ENCODE measurements at places on chromosomes 2 and 18.

GRCh38 chr2:26590980-26591618 lies 50.1 kb downstream of the CIB4 start:
- DNase-seq = no peak

- peak; percentile 88 for DNase-seq
Observed at GRCh38 chr2:36530178-36530982, 67.6 kb downstream of the FEZ2 start.

DNA sequence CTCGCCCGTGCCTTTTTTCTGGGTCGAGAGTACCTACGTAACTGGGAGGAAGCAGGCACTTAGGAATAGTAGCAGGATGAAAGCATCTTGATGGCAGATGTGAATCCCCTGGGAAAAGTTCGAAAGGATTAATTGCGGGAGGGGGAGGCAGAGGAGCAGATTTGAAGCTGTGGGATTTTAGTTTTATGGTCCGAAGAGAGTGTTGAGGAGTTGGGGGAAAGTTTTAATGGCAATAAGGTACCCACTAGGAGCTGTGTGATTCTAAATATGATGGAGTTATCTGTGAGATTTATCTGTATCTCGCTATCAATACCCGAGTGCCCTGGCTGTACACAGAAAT lies 1.1 kb downstream of the AGFG1 start:
- no peak for DNase-seq

DNA sequence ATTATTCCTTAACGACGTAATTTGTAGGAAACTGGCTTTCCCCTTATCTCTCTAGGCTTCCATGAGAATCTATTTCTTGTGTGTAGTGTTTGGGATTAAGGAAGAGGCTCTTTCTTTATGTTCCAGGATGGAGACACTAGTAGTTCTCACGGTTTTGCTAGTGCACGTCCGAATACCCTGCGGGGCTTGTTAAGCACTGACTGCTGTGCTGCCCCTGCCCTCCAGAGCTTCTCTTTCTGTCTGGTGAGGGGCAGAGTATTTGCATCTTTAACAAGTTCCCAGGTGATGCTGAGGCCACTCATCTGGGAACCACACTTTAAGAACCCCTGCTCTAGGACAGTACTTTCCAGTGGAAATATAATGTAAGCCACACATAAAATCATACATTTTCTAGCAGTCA lies 76.4 kb downstream of the SPATS2L start:
- DNase-seq = no peak

DNA sequence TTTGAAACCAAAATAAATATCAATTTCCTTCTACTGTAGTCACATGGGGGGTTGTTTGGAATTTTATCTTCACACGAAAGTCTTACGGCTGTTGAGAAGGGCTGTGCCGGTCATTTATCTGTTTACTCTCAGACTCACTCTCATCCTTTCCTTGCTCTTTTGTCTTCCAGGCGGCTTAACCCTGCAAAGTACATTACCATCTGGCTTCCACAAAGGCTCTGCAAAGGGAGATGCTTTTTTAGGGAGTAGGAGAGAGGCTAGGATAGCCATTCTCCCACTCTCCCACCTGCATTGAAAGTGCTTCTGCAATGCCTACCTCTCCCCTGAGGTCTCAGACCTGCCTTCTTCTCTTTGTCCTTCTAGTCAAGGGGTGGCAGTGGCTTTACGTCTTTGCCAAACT lies 247.6 kb downstream of the MEIS1 start:
- DNase-seq = no peak

DNA sequence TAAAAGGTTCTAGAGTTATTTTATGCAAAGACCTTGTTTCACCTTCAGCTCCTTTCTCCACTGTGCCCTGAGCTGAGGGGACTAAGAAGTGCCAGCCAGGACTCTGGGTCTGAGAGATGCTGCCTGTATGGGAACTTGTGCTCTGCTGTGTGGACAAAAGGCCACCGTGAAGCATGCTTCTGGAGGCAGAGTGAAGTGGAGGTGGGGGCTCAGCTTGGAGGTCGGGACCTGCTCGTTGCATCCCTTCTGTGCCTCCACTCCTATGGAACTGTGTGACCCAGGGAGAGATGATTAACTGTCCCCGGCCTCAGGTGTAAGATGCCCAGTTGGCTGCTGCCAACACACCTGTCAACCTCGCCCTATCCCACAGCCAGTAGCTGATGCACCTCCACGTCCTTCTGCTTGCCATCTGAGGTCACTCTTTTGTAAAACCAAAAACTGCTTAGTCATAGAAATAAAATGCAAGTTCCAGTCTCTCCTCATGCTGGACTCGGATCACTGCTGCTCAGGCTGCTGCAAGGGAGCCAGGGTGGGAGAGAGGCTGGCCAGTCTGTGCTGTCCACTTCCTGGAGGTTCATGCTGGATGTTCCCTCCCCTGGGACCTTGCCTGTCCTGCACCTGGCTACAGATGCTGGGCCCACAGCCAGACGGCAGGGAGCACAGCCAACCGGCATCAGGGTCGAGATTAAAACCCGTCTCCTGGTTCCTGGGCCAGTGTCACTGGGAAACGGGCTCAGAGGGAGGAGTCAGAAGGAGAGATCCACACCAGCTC lies 113.2 kb downstream of the ACKR3 start:
- peak; percentile 21 for DNase-seq

- peak; percentile 22 for DNase-seq
Observed at GRCh38 chr18:35163014-35163539, 77.8 kb upstream of the ZNF397 start.

DNA sequence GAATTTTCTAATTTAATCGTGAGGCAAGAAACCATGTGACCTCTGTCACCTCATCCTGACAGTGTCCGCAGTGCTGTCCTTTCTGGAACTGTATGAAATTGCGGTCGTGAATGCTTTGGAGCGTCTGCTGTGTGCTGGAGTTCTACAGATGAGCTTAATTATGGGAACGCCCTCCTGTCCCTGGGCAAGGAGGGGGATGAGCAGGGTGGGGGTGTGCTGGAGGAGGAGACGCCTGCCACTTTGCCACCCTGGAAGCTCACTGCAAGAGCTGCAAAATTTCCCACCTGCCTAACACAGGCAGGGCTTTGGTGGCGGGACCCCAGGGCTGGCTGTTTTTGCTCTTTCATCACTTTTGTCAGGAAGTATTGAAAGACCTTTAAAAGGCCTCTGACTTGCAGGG lies 6.5 kb downstream of the LPIN1 start:
- DNase-seq = no peak

- no peak for DNase-seq
Observed at GRCh38 chr2:172380436-172381274, 46.7 kb upstream of the ITGA6 start.

DNA sequence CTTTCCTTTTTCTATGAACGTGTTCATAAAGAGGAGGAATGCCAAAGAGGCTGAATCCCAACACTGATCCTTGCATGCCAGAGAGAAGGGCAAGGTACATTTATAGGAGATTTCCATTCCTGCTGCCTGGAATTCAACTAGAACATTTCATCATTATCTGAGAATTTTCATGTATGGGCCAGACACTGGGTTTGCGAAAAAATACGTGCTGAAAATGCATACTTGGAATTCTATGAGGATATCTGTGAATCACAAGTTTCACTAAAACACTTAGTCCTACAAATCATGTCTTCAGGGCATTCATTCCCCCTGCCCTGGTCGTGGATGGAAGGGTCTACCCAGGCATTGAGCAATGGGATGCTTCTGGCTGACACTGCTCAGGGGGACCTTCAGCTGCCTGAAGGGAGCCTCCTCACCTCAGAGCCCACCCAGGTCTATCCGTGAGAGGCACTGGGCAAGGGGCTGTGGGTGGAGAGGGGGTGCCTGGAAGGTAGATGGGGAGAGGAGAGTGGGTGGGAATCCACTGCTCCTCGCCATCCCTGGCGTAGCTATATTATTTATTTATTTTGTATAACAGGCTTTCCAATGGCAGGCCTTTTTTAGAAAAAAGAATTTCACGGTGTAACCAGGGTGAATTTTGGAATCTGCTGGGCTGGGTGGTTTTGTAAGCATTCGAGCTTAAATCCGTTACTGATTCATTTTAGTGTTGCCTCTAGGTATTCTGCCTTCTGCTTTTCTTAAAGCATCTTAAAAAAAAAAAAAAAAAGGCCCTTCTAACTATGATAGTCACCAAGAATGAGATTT lies 560.6 kb upstream of the ID2 start:
- peak; percentile 73 for DNase-seq

GRCh38 chr2:91748902-91749301 lies 3057.4 kb downstream of the RPIA start:
- no peak for DNase-seq

GRCh38 chr2:47095349-47096020 lies 59.6 kb downstream of the STPG4 start:
- DNase-seq = no peak

DNA sequence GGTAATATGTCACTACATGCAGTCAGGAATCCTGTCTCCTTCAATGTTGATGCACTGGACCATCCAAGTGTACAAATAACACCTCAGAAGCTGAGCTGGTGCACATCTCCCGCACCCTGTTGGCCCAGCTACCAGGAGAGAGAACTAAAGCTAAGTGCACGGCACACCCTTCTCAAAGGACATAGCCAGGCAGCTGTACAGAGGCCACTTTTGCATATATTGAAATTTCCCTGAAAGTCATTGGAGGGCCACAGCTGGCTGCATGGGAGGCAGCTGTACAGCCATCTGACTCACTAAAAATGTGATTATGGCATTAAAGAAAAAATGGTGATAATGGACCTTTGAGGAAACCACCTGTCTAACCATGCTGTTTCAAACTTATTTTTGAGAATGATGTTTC lies 441.7 kb downstream of the CBLN2 start:
- no peak for DNase-seq

DNA sequence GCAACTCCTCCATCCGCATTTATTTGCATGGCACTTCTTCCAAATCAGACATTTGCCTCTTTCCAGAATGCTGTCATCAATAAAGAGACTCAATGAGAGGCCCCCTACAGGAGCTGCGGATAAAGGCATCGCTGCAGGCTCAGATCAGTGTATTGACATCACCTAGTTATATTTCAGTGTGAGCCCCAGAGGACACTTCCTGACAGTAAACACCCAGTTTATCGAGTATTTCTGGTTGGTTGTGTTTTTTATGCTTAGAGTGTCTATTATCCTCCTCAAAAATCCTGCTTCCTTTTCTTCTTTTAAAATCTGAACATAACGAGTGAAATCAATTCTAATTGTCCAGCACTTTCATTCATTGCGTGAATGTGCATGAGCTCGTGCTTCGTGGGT lies 38.8 kb downstream of the NRP2 start:
- DNase-seq = no peak

- peak; percentile 83 for DNase-seq
Observed at GRCh38 chr2:215920244-215921100, 92.9 kb downstream of the MREG start.

DNA sequence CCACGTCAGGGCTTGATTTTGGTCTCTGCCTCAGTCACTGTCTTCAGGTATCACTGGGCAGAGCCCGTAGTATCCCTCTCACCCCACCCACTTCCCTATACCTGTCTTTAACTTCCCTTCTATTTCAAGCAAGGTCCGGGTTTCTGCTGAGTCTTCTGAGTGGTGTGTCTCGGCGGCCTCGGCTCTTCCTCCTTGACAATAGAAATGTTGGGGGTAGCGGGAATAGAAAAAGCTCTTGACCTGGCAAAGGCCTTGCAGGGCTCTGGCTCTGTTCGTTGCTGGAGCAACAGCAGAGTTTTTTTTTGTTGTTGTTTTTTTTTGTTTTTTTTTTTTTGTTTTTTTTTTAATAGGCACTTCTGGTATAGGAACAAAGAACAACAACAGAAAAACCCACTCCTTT lies 16.0 kb upstream of the IGFBP5 start:
- DNase-seq = no peak

- DNase-seq = no peak
Observed at GRCh38 chr2:136308611-136309010, 190.7 kb upstream of the CXCR4 start.

DNA sequence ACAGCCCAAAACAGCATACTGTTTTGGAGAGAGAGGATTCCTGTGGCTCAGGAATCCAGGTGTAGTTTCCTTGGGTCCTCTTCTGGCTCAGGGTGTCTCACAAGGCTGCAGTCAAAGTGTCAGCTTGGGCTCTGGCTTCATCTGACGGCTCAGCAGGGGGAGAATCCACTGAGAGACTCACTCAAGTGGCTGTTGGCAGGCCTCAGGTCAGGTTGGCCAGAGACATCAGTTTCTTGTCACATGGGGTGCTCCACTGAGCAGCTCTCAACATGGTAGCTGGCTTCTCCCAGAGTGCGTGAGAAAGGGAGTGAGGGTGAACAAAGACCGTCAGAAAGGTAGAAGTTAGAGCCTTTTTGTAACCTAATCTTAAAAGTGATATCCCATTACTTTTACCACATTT lies 168.4 kb downstream of the SOCS6 start:
- no peak for DNase-seq

DNA sequence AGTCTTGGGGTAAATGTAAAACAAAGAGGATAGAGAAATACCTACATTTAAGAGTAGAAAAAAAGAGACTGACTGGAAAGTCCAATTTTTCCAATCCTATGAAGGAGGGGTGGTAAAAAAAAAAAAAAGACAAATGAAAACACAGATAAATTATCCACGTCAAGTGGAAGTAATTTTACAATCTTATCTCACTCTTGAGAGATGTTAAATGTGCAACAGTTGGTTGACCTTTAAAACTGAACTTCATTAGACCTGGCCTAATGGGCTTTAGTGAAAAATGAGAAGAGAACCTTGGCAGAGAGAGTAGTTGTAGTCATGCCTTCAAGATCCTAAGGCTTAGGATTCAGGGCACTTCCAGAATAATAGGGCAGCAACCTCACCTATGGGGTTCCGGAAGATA lies 20.4 kb downstream of the GALNT3 start:
- no peak for DNase-seq

DNA sequence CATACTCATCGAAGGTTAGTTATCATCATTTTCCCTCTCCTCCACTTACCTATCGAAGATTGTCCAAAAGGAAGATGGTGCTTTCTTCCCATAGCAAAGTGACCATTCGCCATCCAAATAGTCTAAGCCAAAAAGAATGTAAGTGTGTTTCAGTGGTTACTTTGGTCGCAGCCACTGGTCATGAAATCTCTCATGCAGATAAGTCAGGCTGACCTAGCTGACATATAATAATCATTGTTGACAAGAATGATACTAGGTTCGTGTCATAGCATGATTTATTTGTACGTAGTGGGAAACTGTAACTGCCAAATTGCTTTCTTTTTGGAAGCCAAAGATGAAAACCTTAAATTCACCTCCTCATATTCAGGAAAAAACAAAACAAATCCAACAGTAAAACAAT lies 89.6 kb upstream of the PMAIP1 start:
- DNase-seq = no peak

- DNase-seq = peak; percentile 100
Observed at GRCh38 chr2:236769981-236770671, 200.5 kb downstream of the ACKR3 start.

DNA sequence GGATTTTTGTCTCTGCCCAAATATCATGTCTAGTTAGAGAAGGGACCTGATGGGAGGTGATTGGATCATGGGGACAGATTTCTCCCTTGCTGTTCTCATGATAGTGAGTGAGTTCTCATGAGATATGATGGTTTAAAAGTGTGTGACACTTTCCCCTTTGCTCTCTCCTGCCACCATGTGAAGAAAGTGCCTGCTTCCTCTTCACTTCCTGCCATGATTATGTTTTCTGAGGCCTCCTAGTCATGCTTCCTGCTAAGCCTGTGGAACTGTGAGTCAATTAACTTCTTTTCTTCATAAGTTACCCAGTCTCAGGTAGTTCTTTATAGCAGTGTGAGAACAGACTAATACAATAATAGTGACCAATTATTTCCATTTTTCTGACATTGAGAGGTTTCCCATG lies 167.3 kb upstream of the CYRIA start:
- DNase-seq = no peak
